T-helper 17 cell (primary cell): ENCODE measurements at places on chromosomes 3 and 15. TPM values are rescaled to one million over a fixed set of nuclear protein-coding genes. Genes with fewer than 3 reads are reported as not detected.
A peak's percentile ranks its signal among the peaks of the same experiment; 100 is the strongest.

DNA sequence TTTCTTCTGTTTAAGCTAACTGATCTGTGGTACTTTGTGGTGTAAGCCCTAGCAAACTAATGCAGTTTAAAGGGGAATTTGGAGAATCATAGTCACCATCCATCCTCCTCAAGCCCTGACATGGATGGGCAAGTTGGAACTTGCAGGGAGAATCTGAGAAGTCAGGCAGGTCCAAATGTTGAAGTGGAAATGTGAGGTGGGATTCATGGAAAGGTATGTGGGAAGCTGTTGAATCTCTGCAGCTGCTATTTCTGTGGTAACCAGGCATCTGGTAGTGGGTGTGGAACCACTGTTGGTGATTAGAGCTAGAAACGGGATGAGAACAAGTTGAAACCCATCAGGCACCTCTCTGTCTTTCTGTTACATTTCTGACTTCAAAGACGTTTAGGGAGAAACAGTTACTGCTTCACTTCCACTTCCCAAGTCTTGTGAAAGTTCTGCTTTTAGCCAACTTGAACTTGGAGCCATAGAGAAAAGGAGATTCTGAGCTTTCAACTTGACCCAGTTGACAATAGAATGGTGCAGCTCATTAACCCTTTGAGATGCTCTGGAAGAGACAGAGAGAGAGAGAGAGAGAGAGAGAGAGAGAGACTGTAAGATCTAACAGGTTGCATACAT is 38.1 kb upstream of the NMNAT3 start:
- DNase-seq: no peak

Gene TMEM44
- 0.87 TPM for total RNA-seq

DNA sequence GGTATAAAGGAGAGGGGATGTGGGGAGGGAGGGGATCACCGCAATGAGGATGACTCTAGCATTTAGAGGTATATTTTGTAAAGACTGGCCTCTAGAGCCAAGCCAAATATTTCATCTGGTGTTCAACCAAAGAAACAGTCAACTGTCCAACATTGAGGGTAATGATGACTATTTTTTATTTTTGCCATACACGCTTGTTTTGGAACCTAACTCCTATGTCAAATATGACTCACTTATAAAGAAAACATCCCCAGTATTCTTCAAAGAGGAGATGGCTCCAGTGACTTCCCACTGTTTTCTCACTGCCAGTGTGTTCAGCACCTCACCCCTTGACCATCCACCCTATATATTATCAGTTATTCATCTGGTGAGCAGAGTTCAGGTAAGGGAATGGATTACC is 77.3 kb downstream of the WNT5A start:
- DNase-seq: no peak

DNA sequence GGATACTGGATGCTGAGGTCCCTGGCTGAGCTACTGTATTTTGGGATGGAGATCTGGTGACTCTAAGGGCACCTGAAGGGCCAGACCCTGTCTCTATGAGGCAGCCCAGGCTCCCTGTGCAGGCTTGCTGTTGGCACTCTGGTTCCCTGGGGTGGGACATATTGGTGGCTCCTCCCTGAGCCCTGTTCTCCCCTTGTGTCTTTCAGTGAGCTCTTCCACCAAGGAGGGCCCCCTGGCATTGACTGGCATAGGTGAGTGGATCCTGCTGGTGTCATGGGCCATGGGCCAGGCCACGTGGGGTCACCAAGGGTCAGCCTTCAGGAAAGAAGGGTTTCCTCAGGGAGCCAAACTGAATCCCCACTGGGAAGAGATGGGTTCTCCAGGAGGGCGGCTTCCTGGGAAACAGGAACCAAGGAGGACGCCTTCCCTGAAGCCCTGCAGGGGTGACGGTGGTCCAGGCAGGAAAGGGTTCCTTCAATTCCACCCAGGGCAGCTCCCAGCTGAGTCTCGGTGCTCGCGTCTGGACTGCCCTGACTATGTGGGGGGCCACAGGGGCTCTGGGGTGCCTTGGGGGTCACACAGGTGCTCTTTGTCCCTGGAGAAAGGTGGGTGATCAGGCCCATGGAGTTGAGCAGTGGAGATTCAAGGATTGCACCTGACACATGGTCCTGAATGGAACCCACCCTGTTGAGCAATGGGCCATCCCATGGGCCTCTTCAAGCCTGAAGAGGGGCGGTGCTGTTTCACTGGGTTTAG is 220.4 kb downstream of the SNRPN start:
- DNase-seq: peak; percentile 4

Gene SEMA3F
- 0.18 TPM for total RNA-seq
